Neuronal stem cell (in vitro differentiated cells): ENCODE measurements at places on chromosomes 12 and 14.

DNA sequence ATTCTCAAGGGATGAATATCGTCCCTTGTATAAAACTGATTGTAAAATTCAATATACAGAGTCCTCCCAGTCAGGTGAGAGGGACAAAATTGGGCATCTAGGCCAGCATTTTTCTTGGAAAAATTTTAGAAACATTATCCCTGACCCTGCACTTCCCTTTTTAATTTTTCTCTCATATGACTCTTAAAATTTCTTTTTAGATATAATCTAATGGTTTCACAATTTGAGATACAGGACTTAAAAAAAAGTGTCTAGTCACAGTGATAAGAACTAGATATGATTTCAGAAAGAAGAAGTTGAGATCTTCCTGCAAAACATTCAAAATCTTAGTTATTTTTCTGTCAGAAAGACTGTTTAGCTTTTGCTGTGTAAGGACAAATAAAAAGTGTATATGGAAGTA, 270.8 kb upstream of the PPFIA2 start:
- no peaks in the 10 kb centered on the region for H3K36me3 ChIP-seq
- no peaks in the 10 kb centered on the region for H3K4me1 ChIP-seq
- H3K4me3 ChIP-seq: no peak overlapping the region
- H3K27ac ChIP-seq: no peak overlapping the region
- no peak for DNase-seq

GRCh38 chr14:102873546-102874061, 48.9 kb upstream of the AMN start:
- DNase-seq: no peak
- no peak overlapping the region for H3K27ac ChIP-seq
- no peaks in the 10 kb centered on the region for H3K27me3 ChIP-seq
- no peaks in the 10 kb centered on the region for H3K4me1 ChIP-seq
- no peak overlapping the region for H3K4me3 ChIP-seq
- H3K36me3 ChIP-seq: peaks cover 68% of the 10 kb centered on the region

GRCh38 chr14:92847278-92847677, 53.2 kb downstream of the GOLGA5 start:
- H3K36me3 ChIP-seq: no peaks in the 10 kb centered on the region
- H3K27me3 ChIP-seq: no peaks in the 10 kb centered on the region
- no peak overlapping the region for H3K27ac ChIP-seq
- H3K4me1 ChIP-seq: no peaks in the 10 kb centered on the region
- no peak for DNase-seq

GRCh38 chr12:84807249-84807648, 105.3 kb downstream of the SLC6A15 start:
- H3K36me3 ChIP-seq: no peaks in the 10 kb centered on the region
- H3K27me3 ChIP-seq: no peaks in the 10 kb centered on the region
- H3K4me3 ChIP-seq: no peak overlapping the region
- no peak overlapping the region for H3K27ac ChIP-seq
- no peak for DNase-seq

- no peak overlapping the region for H3K4me3 ChIP-seq
- H3K36me3 ChIP-seq: no peaks in the 10 kb centered on the region
- no peak overlapping the region for H3K27ac ChIP-seq
- H3K4me1 ChIP-seq: no peaks in the 10 kb centered on the region
- no peaks in the 10 kb centered on the region for H3K27me3 ChIP-seq
These were observed 71.0 kb downstream of the RCOR1 start for GRCh38 chr14:102663440-102663839.

DNA sequence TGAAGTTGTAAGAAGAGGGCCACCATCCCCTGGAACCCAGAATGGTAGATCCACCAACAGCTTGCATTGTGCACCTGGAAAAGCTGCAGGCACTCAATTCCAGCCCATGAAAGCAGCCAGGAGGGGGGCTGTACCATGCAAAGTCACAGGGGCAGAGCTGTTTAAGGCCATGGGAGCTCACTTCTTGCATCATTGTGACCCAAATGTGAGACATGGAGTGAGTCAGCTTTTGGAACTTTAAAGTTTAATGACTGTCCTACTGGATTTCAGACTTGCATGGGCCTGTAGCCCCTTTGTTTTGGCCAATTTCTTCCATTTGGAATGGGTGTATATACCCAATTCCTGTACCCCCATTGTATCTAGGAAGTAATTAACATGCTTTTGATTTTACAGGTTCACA, 50.8 kb downstream of the SLC16A7 start:
- no peaks in the 10 kb centered on the region for H3K27me3 ChIP-seq
- no peaks in the 10 kb centered on the region for H3K4me1 ChIP-seq
- no peaks in the 10 kb centered on the region for H3K36me3 ChIP-seq
- no peak overlapping the region for H3K27ac ChIP-seq
- no peak for DNase-seq

- H3K36me3 ChIP-seq: no peaks in the 10 kb centered on the region
- H3K4me1 ChIP-seq: peaks cover 2% of the 10 kb centered on the region
- DNase-seq: no peak
- H3K27ac ChIP-seq: no peak overlapping the region
These were observed 10.4 kb downstream of the G2E3 start for GRCh38 chr14:30569216-30569902.

GRCh38 chr14:101557811-101558738, 3.2 kb upstream of the DIO3 start:
- peaks cover 4% of the 10 kb centered on the region for H3K4me1 ChIP-seq
- H3K27me3 ChIP-seq: peaks cover 45% of the 10 kb centered on the region
- H3K36me3 ChIP-seq: no peaks in the 10 kb centered on the region
- no peak for DNase-seq

GRCh38 chr12:58441483-58441882, 478.8 kb downstream of the LRIG3 start:
- H3K36me3 ChIP-seq: no peaks in the 10 kb centered on the region
- no peaks in the 10 kb centered on the region for H3K27me3 ChIP-seq
- no peaks in the 10 kb centered on the region for H3K4me1 ChIP-seq
- no peak overlapping the region for H3K4me3 ChIP-seq
